ENCODE measurements at places on chromosomes 12 and 14.

DNA sequence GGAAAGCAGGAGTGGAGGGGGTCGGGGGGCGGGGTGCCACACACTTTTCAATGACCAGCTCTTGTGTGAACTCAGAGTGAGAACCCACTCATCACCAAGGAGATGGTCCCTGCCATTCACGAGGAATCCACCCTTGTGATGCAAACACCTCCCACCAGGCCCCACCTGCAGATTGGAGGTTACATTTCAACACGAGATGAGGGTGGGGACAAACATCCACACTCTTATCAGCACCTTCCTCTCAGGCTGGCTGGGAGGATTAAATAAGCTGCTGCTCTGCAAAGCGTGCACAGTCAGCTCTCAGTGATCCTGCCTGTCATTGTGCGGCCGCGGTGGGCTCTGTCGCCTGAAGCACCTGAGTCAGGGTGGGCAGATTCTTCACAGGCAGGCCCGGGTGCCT, 39.7 kb downstream of the AACS start:
- no peak for ATAC-seq

DNA sequence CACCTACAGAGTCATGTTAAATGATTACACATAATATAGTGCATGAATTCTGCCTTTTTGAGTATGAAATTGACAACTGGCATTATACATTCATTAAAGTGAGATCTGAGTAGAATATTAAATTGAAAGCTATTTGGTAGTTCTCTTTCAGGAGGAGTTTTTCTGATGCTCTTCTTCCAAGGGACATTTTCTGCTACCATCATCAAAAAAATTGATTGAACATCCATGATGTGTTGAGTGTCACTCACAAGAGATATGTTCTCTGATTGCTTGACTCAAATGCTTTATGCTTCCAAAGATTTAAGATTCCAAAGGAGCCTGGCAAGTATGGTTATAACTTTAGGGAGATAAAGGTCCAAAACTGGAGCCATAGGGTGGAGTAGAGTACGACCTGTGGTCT, 64.9 kb downstream of the AKAP6 start:
- ATAC-seq: no peak

- ATAC-seq: peak; percentile 13
Observed at GRCh38 chr12:53221203-53222080, 10.6 kb downstream of the RARG start.

GRCh38 chr12:22874151-22874550, 249.2 kb downstream of the ETNK1 start:
- no peak for ATAC-seq

GRCh38 chr14:23481362-23481970, 12.0 kb downstream of the NGDN start:
- ATAC-seq: no peak
